ENCODE measurements at places on chromosomes 6 and 20.

DNA sequence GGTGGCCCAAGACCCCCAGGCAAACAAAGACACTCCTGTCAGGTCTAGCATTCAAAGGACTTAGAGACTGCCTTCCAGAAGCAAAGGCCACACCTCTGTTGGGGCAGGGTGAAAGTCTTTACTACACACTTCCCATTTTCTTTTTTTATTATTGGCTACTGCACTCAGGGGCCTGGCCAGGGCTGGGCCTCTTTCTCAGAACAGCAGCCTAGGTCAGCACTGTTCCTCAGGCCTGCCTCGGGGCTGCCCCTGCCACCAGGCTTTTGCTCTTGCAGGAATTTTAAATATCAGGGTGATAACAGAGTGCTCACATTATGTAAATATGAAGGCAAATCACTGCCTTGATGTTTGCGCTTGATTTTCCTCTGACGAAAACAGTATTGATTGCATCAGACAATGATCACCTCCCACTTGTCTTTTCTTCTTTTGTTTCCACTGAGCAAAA, 18.5 kb downstream of the GSTA4 start:
- DNase-seq = no peak

DNA sequence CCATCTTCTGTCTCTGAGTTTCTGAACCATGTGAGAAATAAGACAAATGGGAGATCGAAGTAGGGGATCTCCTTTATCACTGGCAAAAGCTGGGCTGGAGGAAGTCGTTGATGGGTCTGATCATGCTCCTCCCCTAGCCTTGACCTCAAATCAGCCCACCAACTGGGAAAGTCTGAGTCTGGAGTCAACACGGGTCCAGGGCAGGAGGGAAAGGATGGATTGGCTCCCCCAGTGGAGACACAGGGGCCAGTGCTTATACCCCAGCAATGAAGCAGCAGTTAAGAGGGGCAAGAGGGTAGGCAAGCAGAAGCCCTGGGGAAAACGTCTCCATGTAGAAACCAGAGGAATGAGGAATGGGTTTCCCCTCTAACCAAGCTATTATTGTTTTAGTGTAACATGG, 152.6 kb downstream of the TBC1D7 start:
- DNase-seq = no peak

- no peak for DNase-seq
These were observed 146.7 kb upstream of the SLC22A23 start for GRCh38 chr6:3603340-3604130.

GRCh38 chr6:51553246-51554015, 534.0 kb downstream of the PKHD1 start:
- no peak for DNase-seq

DNA sequence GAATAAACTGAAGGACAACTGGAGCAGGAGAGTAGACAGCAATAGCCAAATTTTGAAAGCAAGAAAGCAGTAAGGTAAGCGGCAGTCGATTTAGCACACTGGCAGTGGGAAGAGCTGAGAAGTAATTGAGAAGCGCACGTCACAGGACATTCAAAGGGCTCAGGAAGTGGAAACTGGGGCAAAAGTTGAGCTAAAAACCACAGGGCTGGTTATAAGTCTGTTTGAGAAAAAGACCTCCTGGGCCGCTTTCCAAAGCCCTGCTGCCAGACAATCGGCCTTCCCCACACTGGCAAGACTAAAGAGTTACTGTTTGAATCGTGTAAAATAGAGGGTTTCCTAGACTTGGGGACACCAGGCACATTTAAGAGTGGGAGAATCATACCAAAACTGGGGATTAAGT, 161.4 kb downstream of the DNAH8 start:
- DNase-seq = no peak

GRCh38 chr6:144639654-144640053, 354.5 kb downstream of the UTRN start:
- no peak for DNase-seq

DNA sequence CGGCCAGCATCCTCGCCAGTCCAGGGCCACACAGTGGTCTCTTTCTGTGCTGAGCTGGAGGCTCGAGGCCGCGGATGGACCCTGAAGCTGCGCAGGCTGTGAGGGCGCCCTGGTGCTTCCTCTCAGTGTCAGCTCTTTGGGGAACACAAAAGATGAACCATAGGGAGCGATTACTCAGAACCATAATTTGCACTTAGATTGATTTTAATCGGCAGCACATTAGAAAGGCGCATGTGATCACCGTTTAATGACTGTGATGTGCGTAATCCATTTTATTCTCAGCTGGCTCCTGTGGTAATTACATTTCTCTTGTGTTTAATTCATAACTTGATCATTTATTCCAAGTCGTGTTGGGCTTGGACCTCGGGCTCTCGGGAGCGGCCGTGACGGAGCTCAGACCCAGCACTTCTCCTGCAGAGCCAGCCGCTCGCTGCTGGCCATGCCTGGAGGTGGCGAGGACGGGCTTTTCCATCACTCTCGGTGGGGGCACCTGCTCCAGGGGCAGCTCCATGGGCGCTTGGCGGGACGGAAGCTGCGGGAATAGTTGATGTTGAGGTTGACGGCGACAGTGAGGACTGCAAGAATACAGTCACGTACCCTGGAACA, 25.6 kb upstream of the NTSR1 start:
- DNase-seq = no peak

DNA sequence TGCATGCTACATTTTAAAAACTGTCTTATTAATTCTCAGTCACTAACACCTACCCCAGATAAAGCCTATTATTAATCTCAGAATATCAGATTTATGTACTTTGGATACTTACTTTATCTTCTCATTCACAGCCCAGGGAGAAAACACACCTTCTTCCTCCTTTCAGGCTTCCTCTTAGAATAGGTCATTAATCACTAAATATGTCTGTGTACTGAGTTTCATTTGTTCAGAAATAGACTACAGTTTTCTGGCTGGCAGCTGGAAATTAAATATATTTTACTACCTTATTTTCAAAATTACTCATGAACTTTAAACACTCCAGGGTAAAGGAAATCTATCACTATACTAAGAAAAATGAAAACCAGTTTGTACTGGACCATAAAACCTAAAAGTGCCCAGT, 147.7 kb upstream of the DST start:
- DNase-seq = no peak

GRCh38 chr20:52016022-52016421, 175.6 kb downstream of the ZFP64 start:
- DNase-seq = no peak

GRCh38 chr6:168021581-168021980, 24.1 kb downstream of the KIF25 start:
- DNase-seq = no peak

GRCh38 chr20:48364688-48365421, 462.9 kb downstream of the PREX1 start:
- no peak for DNase-seq

- DNase-seq = no peak
These were observed 161.2 kb downstream of the TAF4 start for GRCh38 chr20:61904456-61904855.

GRCh38 chr6:15709651-15710269, 46.9 kb upstream of the DTNBP1 start:
- no peak for DNase-seq

- DNase-seq = peak; percentile 13
These were observed 738 bp downstream of the RALGAPB start for GRCh38 chr20:38473367-38473795.

DNA sequence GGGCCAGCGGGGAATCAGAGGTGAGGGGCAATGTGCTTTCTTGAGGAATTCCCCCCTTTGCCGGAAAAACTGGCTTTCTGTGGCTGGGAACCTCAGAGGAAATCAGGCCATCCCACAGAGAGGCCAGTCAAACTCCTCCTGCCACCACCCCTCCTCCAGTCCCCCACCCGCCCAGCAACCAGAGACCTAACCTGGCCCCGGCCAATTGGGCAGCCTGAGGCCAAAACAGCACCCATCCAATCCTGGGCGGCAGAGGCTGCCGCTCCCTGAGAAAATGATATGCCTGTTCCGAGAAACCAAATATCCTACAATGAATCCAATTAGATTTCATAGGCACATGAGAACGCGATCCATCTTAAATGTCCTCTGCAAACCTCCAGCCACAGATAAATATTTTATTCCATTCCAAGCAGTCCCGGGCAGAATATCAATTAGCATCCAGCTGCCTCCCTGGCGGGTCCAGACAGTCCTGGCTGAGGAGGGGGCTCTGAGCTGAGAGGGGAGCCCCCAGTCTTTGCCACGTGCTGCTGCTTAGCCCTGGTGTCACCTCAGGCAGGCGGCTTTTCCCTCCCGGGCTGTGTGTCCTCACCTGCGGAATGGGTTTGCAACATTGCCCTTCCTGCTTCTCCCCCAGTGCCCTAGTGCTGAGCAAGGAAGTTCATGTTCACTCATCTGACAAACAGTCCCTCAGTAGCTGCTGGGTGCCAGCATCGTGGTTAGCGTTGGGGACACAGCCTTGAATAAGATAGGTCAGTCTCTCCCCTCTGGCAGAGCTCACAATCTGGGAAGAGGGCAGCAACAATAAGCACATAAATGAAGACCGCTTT, 95.0 kb downstream of the DLGAP4 start:
- no peak for DNase-seq

DNA sequence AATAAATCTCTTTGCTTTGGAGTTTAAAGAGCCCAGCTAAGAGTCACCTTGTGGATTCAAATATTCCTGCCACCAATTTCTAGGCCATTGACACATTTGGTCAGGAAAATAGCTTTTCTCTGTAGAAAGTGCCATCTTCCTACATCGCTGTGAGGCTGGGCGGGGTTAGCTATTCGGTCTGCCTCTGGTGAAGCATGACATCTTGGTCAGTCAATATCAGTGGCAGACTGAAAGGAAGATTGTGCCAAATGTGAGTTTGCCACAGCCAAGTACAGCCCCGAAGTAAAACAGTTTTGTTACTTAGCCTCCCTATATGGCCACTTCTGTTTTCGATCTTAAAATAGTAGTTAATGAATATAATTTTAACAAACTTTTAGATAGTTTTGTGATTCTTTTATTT, 65.5 kb upstream of the FABP7 start:
- DNase-seq = no peak

GRCh38 chr20:31806564-31807355, 12.4 kb upstream of the MYLK2 start:
- no peak for DNase-seq

DNA sequence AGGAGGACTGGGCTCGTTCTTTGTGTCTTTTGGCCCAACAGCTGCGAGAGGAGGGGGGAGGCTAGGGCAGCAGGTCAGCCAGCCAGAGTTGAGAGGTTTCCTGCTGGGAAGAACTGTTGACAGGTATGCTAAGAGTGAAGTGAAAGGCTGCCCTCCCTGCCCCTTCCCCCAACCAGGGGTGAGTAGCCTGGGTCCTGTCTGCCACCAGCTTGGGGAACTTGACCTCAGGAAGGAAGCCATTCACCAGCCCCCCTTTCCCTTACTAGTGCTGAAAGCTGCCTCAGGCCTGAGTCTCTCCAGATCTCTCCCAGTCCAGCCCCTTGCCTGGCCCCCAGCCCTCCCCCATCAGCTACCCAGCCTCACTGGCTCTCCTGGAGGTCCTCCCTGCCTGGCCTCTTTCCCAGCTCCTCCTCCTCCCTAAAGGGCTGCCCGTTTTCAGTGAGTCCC, 20.7 kb upstream of the ZNF76 start:
- DNase-seq = peak; percentile 47

GRCh38 chr6:11789744-11790143, 11.1 kb upstream of the ADTRP start:
- no peak for DNase-seq

- DNase-seq = no peak
These were observed 237.5 kb upstream of the IRAK1BP1 start for GRCh38 chr6:78629836-78630235.

GRCh38 chr6:149450679-149451375, 34.0 kb downstream of the ZC3H12D start:
- no peak for DNase-seq

- no peak for DNase-seq
These were observed 160.6 kb downstream of the TMEM200A start for GRCh38 chr6:130526466-130526865.

- DNase-seq = no peak
These were observed 397.3 kb upstream of the NRSN1 start for GRCh38 chr6:23728707-23729106.

DNA sequence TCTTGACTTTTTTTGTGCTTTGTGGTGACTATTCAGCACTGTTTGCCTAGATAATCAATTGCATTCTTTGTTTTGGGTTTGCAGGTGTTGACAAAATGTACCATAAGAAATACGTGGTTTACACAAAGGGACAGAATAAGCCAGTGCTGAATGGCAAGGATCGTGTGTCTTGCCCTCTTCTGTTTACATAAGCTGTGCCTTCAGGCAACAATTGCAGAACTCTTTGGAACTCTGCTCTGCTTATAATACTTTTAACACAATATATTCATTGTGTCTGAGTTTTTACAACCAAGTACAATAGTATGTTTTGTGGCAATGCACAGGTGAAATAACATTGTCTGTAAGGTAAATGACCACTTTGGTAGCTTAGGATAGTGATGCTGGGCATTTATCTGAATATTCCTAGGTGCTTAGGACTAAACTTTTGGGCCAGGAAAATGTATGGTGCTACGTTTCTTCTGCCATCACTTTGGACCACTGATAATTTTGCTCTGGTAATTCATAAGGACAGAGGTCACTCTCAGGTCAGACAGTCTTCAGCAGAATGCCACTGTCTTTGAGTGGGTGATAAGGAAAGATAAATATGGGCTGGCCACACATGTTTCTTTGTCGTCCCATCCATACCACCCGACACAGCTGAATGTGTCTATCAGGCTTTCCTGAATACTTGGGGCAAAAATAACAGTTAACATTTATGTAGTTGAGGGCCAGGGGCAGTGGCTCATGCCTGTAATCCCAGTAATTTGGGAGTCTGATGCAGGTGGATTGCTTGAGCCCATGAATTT, 344.6 kb upstream of the IMPG1 start:
- DNase-seq = no peak

GRCh38 chr6:160030103-160030502, 61.2 kb downstream of the IGF2R start:
- peak; percentile 96 for DNase-seq

DNA sequence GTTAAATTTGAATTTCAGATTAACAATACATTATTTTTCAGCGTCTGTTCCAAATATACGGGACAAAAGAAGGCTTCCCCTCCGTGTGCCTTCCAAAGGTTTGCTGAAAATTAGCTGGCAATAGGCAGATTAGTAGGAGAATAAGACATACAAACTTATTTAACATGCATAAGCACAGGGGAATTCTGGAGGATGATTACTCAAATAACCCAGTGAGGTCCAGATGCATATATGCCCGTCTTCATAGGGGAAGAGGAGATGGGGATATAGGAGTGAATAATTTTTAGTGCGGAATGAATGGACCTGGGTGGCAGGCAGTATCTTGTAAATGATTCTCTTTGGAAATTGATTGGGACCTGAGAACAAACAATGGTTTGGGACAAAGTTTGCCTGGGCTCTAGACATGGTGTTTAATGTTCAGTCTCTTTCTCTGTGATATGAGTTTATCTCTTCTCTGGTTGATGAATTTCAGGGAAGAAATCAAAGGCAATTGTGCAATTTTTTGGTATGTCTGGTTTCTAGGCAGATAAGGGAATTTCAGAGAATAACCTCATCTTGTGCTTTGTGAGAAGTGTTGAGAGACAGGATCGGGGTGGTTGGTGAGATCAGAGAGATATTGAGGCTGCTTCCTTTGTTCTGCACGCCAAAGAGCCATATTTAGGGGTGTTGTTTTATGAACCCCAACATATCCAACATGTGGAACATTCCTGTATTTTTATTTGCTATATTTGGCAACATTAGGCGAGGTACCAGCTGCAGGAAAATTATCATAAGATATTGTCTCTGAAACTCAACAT, 63.7 kb downstream of the MKKS start:
- no peak for DNase-seq

All from fibroblast of skin of abdomen (primary cell).